Choroid plexus epithelial cell (primary cell): ENCODE measurements at places on chromosomes 4 and X.

- peak; percentile 55 for DNase-seq
These were observed 251.7 kb downstream of the MAPK10 start for GRCh38 chr4:86108137-86108536.

- DNase-seq = no peak
These were observed 71.3 kb upstream of the MED14 start for GRCh38 chrX:40806513-40807220.

DNA sequence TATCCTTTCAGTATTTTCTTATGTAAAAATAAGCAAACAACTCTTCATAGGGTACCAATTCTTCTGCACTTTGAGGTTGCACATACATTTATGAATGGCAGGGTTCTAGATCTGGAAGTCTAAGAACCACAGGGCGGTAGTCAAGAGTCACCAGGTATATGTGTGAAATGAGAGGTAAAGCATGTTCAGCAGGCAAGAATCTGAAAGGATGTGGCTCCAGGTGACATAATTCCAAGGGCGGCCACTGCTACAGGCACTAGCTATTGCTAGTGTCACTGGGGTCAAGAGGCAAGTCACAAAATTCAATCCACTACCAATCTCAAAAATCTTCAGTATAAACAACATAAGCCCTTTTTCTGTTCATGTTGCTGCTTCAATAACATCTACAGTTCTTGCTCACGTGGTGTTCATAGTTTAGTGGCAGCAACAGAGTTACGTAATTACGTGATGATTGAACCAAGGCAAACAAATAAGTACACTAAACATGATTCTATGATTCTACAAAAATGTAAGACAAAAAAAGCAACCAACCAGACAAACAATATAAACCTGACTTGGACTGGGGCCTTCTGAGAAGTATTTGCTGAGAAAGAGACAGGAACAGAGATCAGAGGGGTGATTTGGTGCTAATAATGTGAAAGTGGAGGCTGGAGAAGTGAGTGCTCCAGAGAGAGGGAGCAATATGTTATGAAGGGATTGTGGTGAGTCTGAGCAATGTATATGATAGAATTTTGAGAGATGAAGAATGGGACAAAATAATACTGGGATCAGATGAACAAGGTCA, 101.7 kb downstream of the NAA11 start:
- DNase-seq = no peak

DNA sequence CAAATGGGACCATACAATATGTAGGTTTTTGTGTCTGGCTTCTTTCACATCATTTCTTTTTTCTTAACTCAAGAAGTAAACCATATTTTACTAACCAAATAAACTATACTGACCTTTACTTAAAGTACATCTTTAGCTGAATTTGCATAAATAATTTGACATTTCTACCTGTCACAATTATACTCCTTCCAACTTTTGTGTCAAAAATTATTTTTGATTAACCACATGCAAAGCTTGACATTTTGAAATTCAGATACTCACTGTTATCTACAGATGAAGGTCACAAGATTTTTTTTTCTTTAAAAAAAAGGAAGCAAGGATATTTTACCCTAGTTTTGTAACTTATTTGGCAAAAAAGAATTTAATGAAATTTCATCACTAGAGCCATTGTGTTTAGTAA, 12.0 kb upstream of the RAB9A start:
- no peak for DNase-seq

DNA sequence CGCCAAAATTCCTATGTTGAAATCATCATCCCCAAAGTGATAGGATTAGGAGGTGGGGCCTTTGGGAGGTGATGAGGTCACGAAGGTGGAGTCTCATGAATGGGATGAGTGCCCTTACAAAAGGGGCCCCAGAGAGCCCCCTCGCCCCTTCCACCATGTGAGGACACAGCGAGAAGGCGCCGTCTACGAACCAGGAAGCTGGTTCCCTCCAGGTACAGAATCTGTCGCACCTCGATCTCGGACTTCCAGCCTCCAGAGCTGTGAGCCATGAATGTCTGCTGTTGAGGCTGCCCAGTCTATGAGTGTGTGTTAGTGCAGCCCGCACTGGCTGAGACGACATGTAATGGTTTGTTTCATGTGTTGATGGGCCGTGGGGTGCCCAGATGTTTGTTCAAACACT, 60.3 kb downstream of the PRKX start:
- DNase-seq = no peak

- no peak for DNase-seq
These were observed 113.0 kb downstream of the DTHD1 start for GRCh38 chr4:36394352-36394903.

- DNase-seq = no peak
These were observed 277.4 kb downstream of the PAPSS1 start for GRCh38 chr4:107442538-107443111.

DNA sequence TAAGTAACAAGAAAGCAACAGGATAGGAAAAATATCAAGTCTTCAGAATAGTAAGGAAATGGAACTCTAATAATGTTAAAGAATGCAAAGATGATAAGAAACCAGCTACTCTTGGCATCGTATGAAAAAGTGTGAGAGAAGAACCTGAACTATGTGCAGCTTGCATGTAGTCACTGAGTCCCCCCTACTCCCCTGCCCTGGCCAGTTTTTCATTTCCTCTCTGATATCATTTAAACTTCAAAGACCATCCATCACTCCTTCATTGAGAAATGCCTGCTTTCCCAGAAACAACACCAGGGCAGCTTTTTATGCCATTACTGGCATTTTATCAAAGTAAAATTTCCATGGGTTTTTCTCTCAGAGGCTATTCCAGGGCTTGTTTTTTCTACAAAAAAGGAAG, 28.1 kb downstream of the INPP4B start:
- peak; percentile 41 for DNase-seq

GRCh38 chrX:116628464-116628863, 165.7 kb upstream of the CT83 start:
- no peak for DNase-seq

GRCh38 chrX:12673487-12673886, 117.7 kb upstream of the PRPS2 start:
- DNase-seq = no peak
